ENCODE measurements at places on chromosomes 5 and 9.

DNA sequence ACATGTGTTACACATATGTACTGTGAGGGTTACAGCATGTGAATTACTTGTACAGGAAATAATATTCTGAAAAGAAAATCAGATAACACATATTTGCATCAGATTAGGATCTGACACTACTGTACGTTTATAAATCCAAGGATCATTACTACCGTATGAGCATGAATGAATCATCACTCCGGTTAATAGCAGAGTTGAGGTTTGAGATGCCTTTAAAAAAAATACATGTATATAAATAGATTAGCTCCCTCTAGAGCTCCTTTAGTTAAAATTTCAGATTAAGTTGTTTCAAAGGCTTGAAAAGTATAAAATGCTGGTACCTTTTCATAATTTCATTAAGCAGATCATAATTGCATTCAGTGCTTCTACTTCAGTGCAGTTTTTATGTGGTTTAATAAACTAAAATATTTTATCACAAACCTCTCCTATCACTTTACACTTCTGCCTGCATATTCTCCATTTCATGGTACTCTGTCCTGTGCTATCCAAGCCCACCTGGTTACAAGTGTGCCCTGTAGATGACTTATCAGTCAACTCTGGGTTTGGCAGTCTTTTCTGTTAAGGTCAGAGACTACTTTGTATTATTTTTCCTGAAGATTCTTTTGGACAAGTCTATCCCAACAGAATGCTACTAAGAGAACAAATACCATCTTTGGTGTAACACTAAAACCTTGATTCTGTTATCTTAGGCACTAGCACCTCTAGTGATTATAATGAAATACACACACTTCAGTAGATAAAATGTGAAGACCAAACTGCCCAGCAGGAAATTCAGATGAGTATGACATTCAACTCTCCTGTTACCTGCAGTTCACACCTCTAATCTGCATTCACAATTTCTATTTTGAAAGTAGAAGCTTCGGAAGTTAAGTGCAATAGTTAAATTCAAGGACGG lies 48.0 kb upstream of the POU5F2 start:
- no peak for DNase-seq

GRCh38 chr5:151318850-151319732 lies 15.5 kb upstream of the SLC36A3 start:
- DNase-seq = peak; percentile 53

GRCh38 chr9:108655818-108656217 lies 200.0 kb downstream of the ACTL7B start:
- DNase-seq = no peak

DNA sequence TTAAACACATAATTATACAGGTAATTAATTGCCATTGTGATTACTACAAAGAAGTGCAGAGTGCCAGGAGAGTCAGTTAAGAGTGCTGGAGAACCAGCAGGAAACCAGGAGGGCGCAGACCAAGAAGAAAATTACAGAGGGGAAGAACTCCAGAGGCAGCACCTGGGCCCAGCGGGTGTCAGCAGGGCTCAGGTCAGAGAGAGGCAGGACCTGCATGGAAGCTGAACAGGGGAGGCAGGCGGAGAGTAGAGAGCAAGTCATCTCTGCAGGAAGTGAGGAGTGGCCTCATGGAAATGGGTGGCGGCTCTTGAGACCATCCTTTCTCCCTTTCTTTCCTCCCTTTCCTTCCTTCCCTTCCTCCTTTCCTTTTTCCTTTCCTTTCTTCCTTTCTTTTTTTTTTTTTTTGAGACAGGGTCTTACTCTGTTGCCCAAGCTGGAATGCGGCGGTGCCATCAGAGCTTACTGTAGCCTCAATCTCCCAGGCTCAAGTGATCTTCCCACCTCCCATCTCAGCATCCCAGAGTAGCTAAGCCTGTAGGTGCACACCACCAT lies 4.0 kb upstream of the ZBTB34 start:
- no peak for DNase-seq

DNA sequence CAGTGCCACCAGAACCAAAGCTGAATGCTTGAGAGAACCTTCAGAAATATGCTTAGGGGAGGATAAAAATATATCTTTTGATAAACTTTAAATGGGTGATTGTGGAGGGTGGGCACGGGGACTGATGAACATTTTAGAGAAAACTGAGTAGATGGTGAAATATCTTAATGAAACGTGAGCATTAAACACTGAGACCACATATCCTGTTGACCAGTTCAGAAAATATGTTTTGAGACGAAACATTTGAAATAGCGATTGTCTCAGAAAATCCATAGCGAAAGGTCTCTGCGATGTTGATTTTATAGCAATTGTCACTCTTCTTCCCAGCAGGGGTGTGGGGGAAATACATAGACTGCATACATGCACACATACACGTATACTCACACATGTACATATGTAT lies 231.0 kb downstream of the ESM1 start:
- DNase-seq = no peak

GRCh38 chr9:98913044-98913443 lies 30.7 kb upstream of the COL15A1 start:
- no peak for DNase-seq

GRCh38 chr5:135315386-135315785 lies 83.6 kb downstream of the MACROH2A1 start:
- DNase-seq = no peak

GRCh38 chr9:127455324-127455992 lies 4.1 kb downstream of the LRSAM1 start:
- DNase-seq = no peak

GRCh38 chr9:128747241-128747640 lies 23.3 kb upstream of the ZDHHC12 start:
- no peak for DNase-seq

DNA sequence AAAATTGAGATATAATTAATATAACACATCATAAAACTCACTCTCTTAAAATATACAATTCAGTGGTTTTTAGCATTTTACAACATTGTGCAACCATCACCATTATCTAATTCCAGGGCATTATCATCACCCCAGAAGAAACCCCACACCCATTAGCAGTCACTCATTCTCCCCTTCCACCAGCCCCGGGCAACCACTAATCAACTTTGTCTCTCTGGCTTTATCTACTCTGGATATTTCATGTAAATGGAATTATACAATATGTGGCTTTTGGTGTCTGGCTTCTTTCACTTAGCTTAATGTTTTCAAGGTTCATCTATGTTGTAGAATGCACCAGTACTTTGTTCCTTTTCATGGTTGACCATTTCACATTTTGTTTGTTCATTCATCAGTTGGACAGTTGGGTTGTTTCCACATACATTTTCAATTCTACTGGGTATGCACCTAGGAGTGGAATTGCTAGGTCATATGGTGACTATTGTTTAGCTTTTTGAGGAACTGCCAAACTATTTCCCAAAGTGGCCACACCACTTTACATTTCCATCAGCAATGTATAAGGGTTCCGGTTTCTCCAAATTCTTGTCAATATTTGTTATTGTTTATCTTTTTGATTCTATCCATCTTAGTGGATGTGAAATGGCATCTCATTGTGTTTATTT lies 62.4 kb downstream of the MARCHF3 start:
- DNase-seq = no peak

DNA sequence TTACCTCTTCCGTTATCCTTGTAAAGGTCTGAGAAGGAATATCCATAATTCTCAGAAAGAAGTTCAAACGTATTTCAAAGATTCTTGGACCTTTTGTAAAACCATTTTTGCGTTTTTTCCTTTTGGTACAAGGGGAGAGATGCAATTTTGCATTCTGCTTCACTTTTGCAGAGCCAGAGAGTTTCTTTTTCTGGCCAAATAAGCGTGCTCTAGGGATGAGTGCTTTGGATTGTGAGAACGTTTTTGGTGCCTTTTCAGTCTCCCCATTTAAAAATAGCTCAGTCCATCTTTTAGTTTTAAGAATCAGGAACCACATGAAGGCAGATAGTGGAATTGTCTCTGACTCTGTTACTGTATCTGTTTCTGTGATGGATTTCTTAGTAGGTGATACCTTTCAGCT lies 1.5 kb downstream of the ARHGAP26 start:
- no peak for DNase-seq

GRCh38 chr9:116549061-116549664 lies 137.9 kb upstream of the TRIM32 start:
- DNase-seq = peak; percentile 91

DNA sequence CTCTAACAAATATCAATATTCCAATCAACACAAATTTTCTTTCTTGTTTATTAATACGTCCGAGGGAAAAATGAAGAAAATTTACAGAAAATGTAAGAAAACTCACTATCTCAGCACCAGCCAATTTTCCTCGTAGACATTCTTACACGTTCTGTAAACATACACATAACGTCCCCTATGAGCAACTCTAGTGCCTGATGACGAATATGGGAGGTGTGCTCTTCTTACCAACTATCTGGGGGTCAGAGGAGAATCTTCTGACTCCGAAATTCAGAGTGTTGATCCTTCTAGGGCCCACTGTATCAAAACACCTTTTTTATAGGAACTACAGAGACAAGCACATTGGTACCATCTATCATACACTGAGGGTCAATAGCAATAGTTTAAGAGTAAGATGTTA lies 198.7 kb downstream of the GAPVD1 start:
- DNase-seq = no peak

GRCh38 chr9:115746496-115746895 lies 407.1 kb upstream of the PAPPA start:
- DNase-seq = no peak

- DNase-seq = no peak
These were observed 61.7 kb upstream of the PSD2 start for GRCh38 chr5:139733698-139734538.

DNA sequence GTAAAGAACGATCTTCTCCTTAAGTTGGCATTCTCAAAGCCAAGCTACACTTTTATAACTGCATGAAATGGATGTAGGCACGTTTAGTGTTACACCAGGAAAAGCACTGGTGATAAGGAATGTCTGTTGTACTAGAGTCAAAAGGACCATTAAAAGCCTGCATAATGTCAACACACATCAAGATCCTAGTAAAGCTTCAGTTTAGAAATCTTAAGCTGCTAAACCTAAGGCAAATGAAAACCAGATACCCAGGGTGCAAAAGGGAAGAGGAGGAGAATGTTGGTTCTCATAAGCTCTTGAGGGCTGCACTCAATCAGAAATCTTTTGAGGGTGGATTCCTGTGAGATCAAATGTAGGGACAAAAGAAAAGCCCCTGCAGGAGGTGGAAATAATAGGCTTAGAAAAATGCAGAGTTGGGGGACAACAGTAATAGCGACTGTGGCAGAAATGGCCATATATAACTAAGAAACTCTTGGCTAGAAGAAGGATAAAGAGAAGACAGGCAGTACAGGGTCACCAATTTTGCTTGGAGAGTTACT lies 148.2 kb downstream of the FBXL17 start:
- no peak for DNase-seq

- DNase-seq = no peak
These were observed 5.1 kb downstream of the POU5F2 start for GRCh38 chr5:93736284-93736683.

DNA sequence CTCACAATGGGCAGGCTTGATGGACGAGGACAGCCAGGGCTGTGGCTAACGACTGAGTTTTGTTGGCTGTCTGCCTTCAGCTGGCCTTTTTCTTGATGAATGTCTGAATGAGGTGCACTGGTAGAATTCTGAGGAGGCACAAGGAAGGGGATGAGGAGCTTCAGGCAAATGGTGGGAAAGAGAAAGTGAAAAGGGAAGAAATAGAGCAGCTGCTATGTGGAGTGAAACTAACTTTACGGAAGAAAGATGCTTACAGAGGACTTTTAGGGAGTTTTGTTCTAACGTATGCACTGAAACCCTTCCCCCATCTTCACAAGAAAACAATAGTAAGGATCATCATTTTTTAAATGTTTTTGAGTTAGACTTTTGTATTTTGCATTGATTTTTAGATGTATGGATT lies 45.3 kb downstream of the OR2K2 start:
- no peak for DNase-seq

DNA sequence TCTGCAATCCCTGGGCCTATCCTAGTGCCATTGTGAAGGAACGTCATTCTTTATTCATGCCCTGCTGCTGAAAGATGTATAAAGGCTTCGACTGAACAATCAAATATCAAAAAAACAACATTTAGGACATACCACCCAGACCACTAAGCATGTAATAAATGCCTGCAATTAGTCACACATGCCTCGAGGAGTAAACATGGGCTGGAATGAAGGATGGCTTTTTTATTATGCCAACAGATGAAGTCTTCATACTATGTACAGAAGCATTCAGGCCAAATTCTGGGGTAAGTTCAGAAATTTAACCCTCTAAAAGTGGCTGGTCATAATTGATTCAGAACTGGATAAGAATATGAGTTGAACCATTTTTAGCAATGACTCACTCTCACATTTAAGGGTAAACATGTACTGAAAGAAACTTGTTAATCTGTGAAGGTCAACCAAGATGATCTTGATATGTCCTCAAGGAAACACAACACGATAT lies 38.1 kb downstream of the FAM240B start:
- no peak for DNase-seq

- no peak for DNase-seq
These were observed 103.2 kb downstream of the FSTL4 start for GRCh38 chr5:133508845-133509741.

DNA sequence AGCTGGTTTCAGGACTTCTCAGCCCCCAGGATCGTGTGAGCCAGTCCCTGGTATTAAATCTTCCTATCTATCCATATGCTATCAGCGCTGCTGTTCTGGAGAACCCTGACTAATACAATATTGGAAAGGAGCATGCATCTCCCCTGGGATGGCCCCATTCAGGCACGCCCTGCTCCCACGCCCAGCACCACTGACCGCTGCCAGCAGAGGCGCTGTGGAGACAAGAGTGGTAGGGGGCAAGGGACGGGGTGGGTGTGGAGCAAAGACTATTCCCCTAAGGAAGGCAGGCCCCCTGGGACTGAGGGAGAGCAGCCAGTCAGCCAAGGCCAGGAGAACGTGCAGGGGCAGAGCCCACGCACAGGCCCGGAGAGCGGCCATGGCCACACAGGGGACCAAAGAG lies 116.0 kb downstream of the VAV2 start:
- DNase-seq = no peak

GRCh38 chr5:151251621-151252020 lies 1.4 kb upstream of the GM2A start:
- no peak for DNase-seq

DNA sequence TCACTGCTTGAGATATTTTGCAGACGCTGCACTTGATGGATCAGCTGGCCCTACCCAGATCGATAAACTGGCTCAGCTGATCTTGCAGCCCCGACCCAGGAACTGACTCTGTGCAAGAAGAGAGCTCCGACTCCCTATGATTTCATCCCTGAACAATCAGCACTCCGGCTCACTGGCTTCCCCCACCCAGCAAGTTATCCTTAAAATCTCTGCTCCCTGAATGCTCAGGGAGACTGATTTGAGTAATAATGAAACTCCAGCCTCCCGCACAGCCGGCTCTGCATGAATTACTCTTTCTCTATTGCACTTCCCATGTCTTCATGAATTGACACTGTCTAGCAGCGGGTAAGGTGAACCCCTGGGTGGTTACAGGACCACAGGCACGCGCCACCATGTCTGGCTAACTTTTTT lies 16.9 kb upstream of the NANS start:
- no peak for DNase-seq

DNA sequence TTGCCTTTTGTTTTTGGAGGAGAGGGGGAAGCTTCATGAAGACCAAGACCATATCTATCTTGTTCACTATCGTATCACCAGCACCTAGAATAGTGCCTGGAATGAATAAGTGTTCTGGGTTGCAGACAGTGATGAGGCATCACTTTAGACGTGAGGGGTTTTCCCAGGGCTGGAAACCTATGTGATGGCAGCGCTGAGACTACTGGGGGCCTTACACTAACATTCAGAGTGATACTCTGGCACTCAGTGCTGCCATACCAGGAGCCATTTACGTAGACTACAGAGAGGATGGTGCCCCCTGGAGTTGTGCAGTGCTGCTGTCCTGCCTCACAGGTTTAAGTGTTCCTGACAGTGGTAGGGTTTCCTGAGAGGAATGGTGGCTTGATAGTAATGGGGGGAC lies 6.9 kb downstream of the CCL19 start:
- DNase-seq = no peak

GRCh38 chr5:130845049-130845765 lies 319.8 kb downstream of the HINT1 start:
- no peak for DNase-seq

Measured in aorta (tissue), 5 donors.